Epithelial cell of prostate (primary cell): ENCODE measurements at places on chromosomes 5 and 9.

DNA sequence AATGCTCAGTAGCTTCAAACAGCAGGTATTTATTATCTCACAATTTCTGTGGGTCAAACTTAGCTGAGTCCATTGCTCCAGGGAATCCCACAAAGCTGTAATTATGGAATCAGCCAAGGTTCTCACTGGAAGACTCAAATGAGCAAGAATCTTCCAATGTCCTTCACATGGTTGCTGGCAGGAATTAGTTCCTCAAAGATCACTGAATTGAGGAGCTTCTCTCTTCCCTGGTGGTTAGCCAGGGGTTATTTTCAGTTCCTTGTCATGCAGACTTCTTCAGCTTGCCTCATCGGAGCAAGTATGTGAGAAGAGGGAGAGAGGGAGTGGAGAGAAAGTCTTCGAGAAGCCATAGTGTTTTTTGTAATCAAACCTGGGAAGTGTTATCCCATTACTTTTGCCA lies 2331.9 kb downstream of the MAT2B start:
- no peak for DNase-seq

DNA sequence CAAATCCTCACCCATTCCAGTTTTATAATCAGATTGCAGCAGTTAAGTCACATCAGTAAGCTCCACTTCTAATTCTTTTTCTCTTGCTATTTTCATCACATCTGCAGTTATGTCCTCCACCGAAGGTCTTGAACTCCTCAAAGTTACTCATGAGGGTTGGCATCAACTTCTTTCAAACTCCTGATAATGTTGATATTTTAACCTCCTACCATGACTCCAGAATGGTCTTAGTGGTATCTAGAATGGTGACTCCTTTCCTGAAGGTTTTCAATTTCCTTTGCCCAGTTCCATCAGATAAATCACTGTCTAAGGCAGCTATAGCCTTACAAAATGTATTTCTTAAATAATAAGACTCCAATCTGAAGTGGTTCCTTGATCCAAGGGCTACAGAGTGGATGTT lies 53.8 kb upstream of the EDIL3 start:
- DNase-seq, result no peak

- no peak for DNase-seq
These were observed 745.3 kb upstream of the CHD1 start for GRCh38 chr5:99674101-99674500.

GRCh38 chr5:138491284-138491648 lies 26.0 kb downstream of the EGR1 start:
- no peak for DNase-seq

GRCh38 chr5:138829341-138829740 lies 45.8 kb downstream of the LRRTM2 start:
- no peak for DNase-seq

DNA sequence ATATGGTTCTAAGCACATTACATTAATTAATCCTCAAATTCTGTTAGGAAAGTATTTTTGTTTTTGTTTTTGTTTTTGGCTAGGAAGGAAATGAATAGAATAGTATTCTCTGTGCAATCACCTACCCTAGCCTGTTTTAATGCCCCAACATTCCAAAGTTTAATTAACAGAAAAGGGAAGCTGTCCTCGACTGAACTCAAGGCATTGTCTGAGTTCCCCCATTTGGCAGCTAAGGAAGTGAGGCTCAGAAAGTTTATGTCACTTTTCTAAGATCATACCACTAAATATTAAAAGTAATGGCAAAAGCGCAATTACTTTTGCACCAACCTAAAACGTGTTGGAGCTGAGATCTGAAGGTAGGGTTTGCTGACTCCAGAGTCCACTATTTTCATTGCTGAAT lies 59.8 kb downstream of the FGF1 start:
- no peak for DNase-seq

DNA sequence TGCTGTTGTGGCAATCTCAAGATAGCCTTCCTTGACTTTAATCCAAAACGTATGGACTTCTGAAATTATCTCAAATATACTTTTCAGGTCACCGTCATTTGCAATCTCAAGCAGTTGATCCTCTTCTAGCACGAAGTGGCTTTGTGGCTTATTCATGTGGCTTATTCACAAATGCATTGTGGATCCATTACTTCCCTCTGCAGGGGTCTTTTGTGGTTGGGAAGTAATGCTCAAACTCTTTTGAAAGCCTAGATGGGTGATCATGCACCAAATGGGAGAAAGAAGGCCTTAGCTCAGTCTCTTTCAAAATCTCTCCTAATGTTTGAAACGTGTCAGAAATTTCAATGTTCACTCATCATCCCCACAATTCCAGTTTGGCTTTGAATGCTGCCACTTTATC lies 597.2 kb upstream of the CDH10 start:
- no peak for DNase-seq

GRCh38 chr5:125011947-125012346 lies 265.5 kb upstream of the ZNF608 start:
- no peak for DNase-seq

- DNase-seq, result no peak
These were observed 22.0 kb downstream of the NUP188 start for GRCh38 chr9:128969491-128969890.

GRCh38 chr5:95445995-95446394 lies 54.8 kb downstream of the FAM81B start:
- peak; percentile 56 for DNase-seq

DNA sequence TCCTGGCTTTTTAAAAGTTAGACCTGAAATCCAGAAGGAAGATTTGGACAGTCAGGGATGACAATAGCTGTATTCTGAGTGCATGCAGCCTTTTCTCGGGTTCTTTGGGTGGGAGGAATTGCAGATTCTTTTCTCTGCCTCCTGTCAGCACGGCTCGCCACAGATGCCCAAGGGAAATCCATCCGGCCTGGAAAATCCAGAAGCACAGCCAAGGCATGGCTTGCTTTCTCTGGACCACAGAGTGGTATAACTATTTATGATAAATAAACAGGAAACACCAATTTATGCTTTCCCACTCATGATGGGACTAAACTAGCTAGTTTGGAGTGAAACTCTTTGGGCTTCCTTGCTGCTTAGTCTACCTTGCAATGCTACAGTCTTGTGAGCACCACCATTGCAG lies 59.1 kb downstream of the C9orf152 start:
- DNase-seq, result no peak

- no peak for DNase-seq
These were observed 185.6 kb downstream of the DCP2 start for GRCh38 chr5:113162208-113162607.

DNA sequence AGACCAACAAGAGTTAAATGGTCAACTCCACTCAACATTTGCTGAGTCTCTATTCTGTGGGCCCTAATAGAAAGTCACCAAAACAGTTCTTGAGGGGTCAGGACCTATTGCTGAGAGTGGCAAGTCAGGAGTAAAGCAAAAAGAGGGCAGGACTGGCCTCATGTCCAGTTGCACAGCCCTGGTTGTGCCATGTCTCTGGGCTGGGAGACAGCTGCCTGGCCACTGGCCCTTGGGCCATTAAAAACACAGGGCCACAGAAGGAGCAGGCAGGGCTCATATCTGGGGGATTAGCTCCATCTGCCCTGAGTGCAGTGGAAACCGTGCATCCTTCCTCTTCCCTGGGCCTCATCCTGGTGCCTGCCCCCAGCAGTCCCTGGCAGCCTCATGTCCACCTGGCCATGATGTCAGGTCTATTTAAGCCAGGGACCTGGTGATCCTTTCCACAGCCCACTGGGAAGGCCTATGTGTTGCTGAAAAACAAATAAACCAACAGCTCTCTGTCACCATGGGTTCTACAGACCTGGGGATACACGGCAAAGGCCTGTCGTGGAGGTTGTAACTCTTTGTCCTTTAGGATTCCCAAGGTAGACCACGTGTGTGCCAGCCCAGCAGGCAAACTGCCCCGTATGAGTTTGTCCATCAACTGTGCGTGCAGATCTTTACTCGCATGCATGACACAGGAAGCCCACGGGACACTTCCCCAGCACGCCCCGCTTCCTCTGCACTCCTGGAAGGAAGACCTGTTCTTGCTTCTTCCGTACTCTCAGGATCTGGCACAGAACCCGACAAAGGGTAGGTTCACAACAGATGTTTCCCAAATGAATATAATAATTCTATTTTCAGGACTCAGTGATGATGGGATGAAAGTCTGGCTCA lies 148.8 kb downstream of the MTX3 start:
- no peak for DNase-seq

DNA sequence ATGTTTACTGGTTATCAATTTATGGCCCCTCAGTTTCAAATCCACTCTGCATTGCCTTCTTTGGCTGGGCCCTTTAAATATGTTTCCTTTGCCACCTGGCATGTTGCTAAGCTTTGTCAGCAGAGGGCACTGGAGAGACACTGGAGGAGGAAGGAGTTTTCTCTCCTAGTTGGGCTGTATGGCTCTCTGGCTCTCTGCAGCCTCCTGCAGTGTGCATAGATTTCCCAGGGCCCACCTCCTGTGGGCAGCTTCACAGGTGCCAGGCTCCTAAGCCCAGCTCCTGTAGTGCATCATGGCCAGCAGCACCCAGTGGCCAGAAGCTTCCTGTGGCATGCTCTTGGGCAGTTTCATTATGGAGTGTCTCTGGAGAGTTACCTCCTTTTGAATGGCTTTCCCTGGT lies 23.3 kb downstream of the CAVIN4 start:
- DNase-seq, result no peak

DNA sequence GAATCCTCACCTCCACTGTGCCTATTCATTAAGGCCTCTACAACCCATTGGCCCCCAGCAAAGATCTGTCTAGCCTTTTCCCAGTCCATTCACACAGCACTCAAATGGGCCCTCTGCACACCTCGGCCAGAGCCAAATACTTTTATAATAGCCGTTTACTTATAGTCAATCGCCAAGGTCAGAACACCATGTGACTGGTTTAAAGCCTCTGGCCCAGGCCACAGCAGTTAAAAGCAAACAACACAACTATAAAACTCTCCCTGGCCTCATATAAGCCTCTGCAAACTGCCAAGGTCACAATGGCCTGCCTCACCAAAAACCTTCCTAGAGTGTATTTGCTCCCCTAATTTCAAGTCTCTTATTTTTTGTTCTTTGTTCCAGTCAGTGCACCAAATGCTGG lies 562.6 kb downstream of the CAAP1 start:
- no peak for DNase-seq

GRCh38 chr5:66013397-66013796 lies 87.0 kb downstream of the ERBIN start:
- DNase-seq, result no peak

GRCh38 chr9:16133556-16134227 lies 580.8 kb downstream of the CCDC171 start:
- peak; percentile 43 for DNase-seq

DNA sequence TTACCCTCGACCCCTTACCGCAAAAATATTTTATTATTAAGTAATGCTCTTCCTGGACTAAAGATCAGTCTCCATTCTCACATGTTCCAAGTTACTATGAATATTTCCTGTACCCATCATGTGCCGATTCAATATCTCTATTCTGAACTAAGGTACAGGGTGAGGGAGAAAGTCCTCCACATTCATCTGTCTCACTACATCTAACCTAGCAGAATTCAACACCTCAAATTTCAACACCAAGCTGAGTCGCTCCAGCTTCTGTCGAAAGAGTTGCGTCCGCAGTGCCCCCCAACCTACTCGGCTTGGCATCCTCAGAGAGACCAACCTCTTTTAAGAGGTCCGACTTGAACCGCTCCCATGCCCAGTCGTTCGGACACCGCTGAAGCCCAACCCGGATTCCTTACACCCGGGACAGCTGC lies 1.0 kb downstream of the CERT1 start:
- no peak for DNase-seq

DNA sequence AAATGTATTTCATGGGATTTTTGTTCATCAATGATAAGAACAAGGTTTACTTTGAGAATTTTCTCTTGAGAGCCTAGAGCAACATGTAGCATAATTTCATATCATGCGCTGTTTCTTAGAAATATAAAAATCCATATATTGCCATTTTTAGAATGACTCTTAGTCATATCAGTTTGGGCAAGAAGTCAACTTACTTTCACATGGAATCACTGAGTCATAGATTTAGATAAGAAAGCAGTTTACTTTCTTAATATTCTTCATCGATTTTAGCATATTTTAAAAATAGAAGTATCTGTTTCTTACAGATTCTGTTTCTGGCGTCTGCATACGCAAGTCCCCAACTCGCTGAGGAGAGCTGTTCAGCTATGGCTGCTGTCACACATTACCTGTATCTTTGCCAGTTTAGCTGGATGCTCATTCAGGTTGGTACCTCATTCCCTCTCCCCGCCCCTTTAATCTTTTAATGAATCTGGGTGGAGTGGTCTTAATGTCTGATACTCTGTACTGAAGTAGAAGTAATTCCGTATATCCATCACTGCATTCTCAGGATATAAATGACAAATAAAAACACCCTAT lies 406.6 kb downstream of the ADGRV1 start:
- DNase-seq, result no peak

GRCh38 chr9:107308461-107308860 lies 25.4 kb downstream of the RAD23B start:
- no peak for DNase-seq

DNA sequence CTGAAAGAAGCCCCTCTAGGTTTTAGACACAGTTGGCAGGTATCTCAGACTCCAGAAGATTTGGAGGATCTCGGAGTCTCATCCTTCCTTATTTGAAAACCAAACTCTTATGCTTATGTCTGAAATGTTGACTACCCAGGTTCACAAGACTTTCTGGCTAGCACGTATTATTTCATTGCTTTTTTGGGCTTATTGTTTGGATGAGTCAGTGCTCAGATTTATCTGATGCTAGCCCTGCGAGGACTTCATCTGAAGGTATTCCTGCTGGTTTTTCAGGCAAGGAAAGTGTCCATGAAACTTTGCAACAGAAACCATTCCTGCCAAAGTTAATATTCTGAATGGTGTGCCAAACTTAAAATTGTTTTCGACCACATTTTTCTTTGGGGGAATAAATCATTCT lies 8.5 kb downstream of the OSTF1 start:
- no peak for DNase-seq

GRCh38 chr9:117335837-117336433 lies 78.9 kb downstream of the ASTN2 start:
- no peak for DNase-seq

DNA sequence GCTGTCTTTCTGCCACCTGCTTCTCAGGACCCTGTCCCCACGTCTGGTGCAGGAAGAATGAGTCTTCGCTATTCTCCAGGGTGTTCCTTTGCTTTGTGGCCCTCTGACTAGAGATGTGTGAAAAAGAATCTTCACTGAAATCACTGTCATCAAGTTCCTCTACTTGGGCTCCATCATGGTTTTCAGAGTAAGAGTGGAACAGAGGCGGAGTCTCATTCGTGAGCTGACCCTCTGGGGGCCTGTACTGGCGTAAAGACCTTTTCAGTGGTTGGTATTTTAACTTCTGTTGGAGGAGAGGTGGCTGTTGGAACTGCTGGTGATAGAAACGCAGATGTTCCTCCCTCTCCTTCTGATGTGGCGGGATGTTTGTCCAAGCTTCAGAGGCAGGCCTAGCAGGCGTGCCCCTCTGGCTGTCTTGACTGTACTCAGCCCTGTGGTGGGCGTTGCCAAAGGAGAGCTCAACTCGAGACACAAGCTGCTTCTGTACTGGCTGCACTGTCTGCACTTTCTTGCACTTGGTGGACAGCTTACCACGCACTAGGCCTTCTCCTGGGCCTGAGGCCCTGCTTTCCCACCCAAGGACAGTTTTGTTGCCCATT lies 72.0 kb downstream of the KIF24 start:
- no peak for DNase-seq
